ENCODE measurements at places on chromosomes 13 and 19.

DNA sequence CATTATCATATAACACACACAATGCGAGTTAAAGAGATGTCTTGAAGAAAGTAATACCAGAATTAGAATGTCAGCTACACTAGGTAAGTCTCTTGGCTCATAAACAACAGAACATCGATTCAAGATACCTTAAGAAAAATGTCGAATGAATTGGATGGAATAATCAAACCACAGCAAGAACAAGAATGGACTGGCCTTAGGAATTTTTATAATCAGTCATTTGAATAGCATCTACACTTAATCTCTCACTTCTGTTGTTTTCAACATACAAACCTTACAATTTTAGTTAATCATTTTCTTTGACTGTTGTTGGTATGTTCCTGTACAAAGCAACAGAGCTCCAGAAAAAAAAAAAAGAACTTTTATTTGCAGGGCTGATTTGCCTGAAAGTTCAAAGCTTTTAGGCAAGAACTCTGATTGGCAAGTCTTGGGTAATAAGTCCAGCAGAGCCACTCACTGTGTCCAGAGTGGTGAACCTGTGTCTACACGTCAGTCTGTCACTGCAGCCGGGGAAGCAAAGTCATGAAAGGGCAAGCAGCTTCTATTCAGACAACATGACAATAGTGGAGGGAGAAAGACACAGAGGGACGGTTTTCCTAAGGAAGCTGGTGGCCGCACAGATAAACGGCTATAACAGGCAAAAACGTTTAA is 1026.1 kb upstream of the MIR17HG start:
- no peak for DNase-seq

- DNase-seq = no peak
Measured at GRCh38 chr19:51490676-51491075, 10.9 kb downstream of the SIGLEC12 start.

DNA sequence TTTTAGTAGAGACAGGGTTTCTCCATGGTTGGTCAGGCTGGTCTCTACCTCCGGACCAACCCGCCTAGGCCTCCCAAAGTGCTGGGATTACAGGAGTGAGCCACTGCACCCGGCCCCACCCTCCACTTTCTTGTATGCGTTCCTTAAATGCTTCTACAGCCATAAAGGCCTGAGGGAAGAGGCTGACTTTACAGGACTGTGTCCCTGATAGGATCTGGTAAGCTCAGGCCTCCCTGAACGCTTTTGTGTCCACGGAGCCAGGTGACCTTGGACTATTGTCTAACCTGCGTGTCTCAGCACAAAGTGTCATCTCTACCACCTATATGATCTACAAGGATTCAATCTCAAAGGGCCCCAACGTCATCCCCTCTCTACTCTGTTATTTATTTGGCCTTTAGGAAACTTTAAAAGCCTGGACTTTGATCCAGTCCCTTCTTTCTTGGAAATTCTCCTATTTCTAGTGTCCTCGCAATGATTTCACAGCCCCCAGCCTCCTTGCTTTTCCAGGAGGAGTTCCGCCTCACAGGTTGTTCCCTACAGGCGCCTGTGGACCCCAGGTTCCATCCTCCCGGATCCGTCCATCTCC is 701 bp downstream of the ZNF552 start:
- DNase-seq = no peak

GRCh38 chr19:55654868-55655647 is at the start of gene U2AF2:
TSS of gene U2AF2 (plus strand) at chr19:55655035. CDS start at chr19:55655105, 70 bp downstream.
- DNase-seq = peak; percentile 94

GRCh38 chr19:4295972-4296771 is 6.0 kb downstream of the TMIGD2 start:
- DNase-seq = no peak

DNA sequence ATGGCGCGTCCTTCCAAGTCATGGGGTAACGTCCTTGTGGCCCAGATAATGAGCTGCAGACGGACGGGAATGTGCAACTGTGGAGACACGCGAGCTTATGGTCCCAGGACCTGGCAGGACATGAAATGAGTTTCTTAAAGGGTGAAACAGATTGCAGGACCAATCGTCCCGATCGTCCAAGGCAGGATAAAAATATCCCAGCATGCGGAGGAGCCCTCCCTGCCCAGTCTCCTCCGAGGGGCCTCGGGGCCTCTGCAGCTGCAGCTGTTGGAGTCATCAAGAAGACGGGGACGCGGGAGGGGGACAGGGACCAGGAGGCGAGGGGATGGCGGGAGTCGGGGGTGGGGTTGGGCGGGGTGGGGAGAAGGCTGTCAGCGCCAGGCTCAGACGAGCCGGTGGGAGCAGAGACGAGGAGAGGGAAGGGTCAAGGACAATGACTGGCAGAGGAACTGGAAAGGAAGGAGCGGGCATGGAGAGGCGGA is 14.4 kb upstream of the GARIN5A start:
- no peak for DNase-seq

GRCh38 chr19:48053856-48054255 is 10.0 kb upstream of the CABP5 start:
- no peak for DNase-seq

DNA sequence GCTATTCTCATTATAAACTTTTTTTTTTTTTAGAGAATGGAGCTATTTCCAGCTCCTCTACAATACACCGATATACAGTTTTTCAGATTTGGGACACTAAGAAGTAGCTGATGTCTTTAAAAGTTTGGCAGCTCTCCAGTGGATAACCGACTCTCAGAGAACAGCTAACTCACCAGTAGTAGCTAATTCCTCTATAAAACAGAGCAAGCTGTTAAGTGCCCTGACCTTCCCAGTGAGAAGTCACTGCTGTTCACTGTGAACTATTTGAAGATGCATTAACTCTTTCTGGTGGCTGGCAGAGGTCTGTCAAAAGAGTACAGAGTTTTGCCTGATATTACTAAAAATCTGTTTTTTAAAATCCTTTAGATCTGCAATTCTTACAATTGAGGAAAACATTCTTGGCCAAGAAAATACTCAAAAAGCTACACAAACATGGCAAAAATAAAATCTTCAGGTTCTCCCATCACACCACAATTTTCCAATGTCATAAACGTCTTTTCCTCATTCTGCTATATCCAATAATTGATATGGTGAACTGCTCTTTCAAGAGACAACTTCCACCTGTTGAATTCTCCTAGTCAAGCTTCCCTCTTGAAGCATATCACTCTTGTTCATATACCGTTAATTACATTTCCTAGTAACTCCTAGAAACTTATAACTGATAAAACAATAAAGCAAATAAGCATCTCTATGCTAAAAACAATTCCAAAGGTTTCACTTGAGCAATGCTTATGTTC is 44.2 kb downstream of the TBC1D4 start:
- no peak for DNase-seq

GRCh38 chr13:91167706-91168385 is 179.6 kb upstream of the MIR17HG start:
- no peak for DNase-seq

- DNase-seq = no peak
Measured at GRCh38 chr13:38766799-38767198, 79.9 kb downstream of the FREM2 start.

- DNase-seq = no peak
Measured at GRCh38 chr13:106468744-106469590, 66.5 kb downstream of the EFNB2 start.

DNA sequence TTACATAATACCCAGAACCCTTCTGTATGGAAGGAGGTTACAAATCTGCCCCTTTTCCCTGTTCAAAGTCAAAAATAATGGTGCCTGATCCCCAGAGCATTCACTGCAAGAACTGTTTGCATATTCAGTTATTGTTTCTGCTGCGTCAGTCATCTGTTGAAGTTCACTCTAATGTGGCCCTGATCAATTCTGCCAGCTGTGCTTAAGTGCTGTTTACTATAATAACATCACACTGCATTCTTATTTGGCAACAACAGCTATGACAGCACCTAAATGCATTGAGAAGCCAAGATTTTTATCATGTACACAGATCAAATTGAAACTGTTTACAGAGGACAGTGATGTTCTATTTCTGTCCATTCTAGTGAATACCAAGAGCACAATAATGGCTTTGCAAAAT is 115.9 kb downstream of the DACH1 start:
- no peak for DNase-seq

- no peak for DNase-seq
Measured at GRCh38 chr19:4373601-4374497, 26.5 kb downstream of the SH3GL1 start.

DNA sequence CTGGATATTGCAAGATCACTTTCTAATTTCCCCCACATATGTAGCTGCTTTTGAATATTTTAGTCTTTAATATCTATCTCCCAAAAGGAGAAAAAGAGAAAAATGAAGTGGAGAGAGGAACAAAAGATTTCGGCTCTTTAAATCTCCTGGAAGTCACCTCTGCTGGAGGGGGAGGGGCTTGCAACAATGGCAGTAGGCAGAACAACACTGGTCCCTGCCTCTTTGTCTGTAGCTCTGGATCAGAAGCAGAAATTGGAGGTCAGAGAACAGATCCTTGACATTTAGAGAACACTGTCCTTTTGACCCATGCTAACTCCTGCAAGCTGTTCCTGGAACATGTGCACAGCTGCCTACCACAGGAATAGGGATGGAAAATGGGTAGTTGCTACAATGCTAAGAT is 86.7 kb upstream of the GPR12 start:
- no peak for DNase-seq

GRCh38 chr13:21833921-21834320 is 163.0 kb downstream of the FGF9 start:
- DNase-seq = no peak

DNA sequence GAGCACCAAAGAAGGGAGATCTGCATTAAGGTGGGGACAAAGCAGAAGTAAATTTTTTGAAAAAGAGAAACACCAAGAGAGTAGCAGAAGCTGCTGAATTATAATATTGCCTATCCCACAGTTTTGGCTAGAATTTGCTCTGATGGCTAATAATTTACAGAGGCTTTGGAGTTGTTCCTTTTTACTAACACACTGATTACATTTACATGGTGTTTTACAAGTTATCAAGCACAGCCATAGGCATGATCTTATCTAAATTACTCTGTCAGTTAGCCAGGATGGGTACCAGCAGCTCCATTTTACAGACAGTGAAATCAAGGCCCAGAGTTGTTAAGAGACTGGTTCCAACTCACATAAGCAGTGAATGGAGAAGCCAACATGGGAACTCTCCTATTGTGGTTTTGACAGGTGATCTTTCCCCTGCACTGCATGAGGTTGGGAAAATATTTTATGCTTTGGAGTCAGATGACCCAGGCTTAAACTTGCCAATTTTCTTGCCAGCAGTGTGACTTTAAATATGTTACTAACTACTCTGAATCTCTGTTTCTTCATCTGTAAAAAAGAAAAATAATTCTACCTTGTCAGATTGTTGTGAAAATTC is 33.5 kb upstream of the ESD start:
- DNase-seq = no peak

Data from stimulated activated CD8-positive, alpha-beta memory T cell treated with anti-CD3 and anti-CD28 coated beads, Interleukin-4, amount 100 ng/mL, for 1 hour (primary cell).